Globus pallidus (tissue), 1 donor: ENCODE measurements at places on chromosomes 11 and 22.

DNA sequence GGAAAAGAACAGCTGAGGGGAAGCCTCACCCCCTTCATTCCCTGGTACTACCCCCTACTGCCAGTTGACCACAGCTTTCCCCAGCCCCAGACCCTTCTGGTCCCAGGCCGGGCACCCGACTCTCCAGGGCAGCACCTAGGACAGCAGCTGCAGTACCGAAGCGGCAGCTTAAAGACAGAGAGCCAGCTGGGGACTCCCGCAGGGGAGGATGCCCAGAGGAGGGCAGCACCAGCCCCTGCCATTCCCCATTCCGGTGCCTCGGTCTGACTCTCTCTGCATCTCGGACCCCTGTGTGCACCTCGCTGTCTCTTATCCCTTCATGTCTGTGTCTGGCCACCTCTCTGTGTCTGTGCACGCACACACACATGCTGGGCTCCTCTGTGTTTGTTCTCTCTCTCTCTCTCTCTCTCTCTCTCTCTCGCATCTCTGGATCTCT lies 9.4 kb downstream of the IGSF9B start:
- no peak for DNase-seq

DNA sequence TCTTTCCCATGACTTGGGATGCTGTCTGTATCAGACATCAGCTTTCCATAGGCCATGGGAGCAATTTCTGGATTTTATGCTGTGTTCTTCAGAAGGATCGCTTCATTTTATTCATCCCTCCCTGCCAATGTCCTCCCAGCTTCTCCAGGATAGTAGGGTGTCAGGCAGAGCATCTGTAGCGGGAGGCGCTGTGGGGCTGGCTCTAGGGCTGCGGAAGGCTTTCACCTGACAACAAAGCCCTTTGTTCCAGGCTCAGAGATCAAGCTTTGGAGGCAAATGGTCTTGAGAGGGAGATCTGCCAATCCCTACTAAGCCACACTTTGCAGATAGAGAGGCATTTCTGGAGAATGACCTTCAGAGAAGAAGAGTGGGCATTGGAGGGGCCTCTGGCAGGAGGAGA lies 29.5 kb upstream of the FTH1 start:
- peak; percentile 96 for DNase-seq

DNA sequence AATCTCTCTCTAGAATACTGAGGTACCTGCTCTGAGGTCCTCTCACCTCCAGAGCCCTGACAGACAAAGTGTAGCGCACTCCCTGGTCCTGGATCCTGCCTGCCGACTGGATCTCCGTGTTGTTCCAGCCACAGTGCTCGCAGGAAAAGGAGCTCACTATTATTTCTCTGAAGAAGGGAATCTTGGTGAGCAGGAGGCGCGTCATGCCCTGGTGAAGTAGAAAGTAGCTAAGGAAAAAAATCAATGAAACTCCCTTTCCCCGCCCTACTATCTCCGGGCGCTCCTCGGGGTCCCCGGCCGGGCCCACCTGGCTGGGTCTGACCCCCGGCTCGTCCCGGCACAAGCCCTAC lies 412 bp downstream of the ZPR1 start:
- DNase-seq = no peak

- DNase-seq = no peak
Measured at GRCh38 chr11:2440646-2441045, 3.7 kb downstream of the TRPM5 start.

DNA sequence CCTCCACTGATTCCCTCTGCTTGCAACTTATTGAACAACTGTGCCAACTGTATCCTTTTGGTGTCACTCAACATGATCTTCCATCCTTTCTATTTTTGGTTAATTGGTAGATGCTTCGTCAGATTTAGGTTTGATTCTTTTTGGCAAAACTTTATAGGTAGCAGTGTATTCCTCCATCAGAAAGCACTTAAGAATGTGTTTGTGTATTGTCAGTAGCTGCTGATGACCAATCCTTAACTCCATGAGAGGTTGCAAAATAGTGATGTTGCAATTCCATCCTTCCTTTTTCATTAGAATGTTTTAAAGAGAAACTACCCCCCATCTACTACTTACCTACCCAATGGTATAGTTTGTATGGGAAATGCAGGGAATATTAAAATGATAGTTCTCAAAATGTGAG lies 22.1 kb downstream of the FAM76B start:
- no peak for DNase-seq

- DNase-seq = no peak
Measured at GRCh38 chr11:70471254-70471653, 72.9 kb downstream of the CTTN start.

- no peak for DNase-seq
Measured at GRCh38 chr11:79829891-79830290, 389.1 kb upstream of the TENM4 start.

- no peak for DNase-seq
Measured at GRCh38 chr22:23187211-23187610, 6.9 kb downstream of the BCR start.

DNA sequence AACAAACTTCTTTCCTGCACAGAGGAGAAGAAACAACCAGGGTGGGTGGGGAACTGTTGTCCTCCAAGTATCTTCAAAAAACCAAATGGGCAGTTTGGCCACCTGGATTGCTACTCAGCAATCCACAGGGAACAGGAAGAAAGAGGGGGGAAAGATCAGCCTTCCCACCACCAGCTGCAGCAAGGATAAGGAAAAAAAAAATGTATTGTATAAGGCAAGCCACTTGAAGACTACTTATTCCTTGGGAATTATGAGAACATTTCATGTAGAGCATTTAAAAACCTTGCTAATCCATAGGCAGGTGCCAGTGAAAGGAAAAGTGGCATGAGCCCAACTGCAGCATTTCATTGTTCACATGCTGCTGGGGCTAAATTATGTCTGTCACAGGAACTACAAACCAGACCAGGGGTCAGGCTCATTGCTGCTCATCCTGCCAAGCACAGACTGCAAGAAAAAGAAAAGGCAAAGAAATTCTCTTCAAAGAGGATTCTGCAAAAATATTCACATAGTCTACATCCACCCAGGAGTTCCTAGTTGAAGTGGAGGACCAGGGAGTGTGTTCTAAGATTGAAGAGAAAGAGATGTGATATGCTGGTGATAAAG lies 2.2 kb downstream of the RAB30 start:
- DNase-seq = no peak

- no peak for DNase-seq
Measured at GRCh38 chr11:61048368-61049062, 53.8 kb upstream of the CD5 start.

- peak; percentile 11 for DNase-seq
Measured at GRCh38 chr11:124085997-124086846, 29.0 kb upstream of the VWA5A start.

DNA sequence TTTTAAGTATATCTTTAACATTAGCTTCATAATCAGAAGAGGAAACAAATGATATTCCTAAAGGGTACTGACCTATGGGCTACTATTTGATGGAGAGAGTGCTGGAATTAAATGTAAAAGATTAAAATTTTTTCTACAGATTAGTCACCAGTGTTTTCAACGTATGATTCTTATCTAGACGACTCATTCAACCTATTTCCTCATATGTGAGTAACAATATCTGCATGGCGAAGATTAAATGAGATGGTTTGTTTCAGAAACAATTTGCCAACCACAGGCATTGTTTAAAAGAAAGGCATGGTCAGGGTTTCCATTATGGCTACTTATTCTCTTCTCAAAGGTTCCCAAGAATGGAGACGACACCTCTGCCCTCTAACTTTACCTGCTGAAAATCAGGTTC lies 20.4 kb downstream of the OR56B4 start:
- DNase-seq = no peak

DNA sequence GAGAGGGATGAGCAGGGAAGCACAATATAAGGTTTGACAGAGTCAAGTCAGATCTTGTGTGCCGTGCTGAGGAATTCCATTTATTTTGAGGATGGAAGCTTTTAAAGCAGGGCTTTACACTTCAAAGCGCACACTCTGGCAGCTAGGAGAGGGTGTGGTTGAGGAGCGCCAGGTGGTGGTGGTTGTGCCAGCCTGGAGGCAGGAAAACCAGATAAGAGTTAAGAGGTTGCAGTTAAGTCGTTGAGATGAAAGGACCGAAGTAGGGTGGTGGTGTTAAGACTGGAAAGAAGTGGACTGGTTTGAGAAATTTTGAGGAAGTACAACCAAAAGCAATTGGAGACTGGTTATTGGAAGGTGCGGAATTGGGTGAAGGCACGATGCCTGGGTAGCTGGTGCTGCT lies 231.6 kb upstream of the TBCEL start:
- DNase-seq = no peak

GRCh38 chr11:34206407-34207300 lies 101.2 kb downstream of the NAT10 start:
- no peak for DNase-seq

- DNase-seq = no peak
Measured at GRCh38 chr11:9980931-9981330, 313.1 kb downstream of the SBF2 start.

GRCh38 chr11:115238791-115239190 lies 265.4 kb downstream of the CADM1 start:
- no peak for DNase-seq

GRCh38 chr11:117181586-117182550 lies 3.3 kb downstream of the SIDT2 start:
- no peak for DNase-seq

GRCh38 chr22:35170716-35171697 lies 86.3 kb upstream of the HMGXB4 start:
- DNase-seq = no peak

GRCh38 chr11:85725510-85726258 lies 39.7 kb upstream of the CCDC89 start:
- no peak for DNase-seq

- no peak for DNase-seq
Measured at GRCh38 chr11:73246303-73246702, 25.8 kb upstream of the P2RY6 start.

DNA sequence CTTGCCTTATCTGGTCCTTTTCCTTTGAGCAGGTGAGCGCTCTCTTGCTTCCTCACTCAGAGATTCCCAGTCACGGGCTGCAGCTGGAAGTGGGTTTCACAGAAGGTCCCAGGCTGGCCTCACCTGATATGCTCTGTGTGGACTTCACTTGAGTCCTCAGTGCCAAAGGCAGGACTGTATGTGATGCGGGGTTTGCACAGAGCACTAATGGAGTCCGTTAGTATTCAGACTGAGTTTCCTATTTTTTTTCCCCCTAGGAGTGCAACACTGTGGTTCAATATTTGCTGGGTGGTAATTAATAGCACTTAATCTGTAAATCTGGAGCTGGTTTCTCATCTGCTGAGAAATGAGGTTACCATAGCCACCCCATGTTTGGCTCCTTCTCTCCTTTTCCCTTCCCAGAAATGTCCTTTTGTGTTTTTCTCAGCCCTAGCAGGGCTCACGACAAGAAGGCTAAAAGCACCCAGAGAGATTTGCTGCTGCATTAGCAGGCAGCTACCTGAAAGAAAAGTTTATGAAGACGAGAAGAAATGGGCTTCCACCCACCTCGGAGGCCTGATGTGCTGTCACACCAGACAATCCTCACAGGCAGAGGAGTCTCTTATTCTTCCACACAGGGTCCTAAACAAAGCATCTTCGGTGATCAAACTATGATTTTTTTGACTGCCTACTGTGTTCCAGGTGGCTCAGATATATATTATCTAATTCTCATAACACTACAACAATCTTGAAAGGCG lies 262.1 kb downstream of the KIRREL3 start:
- DNase-seq = no peak

DNA sequence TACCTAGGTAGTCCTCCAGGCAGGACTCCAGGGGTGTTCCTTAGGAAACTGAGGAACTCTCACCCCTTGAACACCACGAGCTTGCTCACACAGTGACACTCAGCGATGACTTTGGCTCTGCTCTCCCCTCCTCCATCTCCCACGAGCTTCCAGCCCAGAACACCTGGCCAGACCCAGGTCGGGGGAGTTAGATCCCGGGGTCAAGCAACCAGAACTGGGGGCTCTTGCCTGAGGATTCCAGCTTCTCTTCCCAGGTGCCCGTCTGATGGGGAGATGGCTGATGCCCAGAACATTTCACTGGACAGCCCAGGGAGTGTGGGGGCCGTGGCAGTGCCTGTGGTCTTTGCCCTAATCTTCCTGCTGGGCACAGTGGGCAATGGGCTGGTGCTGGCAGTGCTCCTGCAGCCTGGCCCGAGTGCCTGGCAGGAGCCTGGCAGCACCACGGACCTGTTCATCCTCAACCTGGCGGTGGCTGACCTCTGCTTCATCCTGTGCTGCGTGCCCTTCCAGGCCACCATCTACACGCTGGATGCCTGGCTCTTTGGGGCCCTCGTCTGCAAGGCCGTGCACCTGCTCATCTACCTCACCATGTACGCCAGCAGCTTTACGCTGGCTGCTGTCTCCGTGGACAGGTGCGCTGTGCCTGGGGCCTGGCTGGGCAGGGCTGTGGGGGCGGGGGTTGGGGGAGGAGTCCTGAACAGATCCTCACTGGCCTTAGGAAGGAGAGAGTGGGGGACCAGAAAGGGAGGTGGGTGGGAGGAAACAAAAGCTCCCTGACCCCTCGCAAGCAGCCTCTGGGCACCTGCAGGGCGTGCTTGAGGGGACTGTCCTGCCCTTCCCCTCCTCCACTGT lies at the start of gene GALR3:
GALR3 (plus strand) TSS at position 249 of the 852 bp plus-strand sequence; CDS start at position 274, 25 bp downstream.
- no peak for DNase-seq

GRCh38 chr11:77081976-77082836 lies 15.4 kb downstream of the CAPN5 start:
- DNase-seq = no peak

DNA sequence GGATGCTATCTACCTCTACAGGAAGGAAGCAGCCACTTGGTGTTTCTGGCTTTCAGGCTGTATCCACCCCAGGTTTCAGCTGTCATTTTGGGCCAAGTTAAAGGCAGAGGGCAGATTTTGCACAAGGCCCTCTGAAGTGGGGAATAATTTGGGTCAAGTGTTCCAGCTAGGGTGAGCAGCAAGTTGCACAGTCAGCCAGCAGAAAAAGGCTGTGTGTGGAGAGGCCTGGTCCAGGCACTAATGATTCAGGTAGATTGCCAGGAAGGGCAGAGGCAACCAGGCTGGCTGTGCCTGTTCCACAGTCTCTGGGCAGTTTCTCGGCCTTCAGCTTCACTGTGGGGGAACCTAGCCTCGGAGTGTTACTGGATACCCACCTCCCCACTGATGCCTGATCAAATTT lies 8.6 kb upstream of the ELF5 start:
- no peak for DNase-seq

DNA sequence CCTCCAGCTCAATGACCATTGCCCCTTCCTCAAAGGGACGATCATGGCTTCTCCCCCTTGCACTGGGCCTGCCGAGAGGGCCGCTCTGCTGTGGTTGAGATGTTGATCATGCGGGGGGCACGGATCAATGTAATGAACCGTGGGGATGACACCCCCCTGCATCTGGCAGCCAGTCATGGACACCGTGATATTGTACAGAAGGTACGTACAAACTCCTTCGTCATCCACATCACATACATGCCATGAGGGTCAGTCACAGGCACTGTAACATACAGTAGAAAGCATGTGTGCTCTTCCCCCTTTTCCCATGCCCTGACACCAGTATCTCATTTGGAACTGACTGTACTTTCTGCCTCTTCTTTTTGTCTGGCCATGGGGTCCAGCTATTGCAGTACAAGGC lies 4.0 kb downstream of the TAF10 start:
- DNase-seq = no peak

- no peak for DNase-seq
Measured at GRCh38 chr11:60725592-60725991, 1.1 kb downstream of the MS4A18 start.
